Stimulated activated CD4-positive, alpha-beta T cell treated with anti-CD3 and anti-CD28 coated beads, Interleukin-2, amount 100 ng/mL, for 4 hours (primary cell): ENCODE measurements at places on chromosomes 6 and 20.

GRCh38 chr6:47103931-47104330, 61.8 kb upstream of the ADGRF1 start:
- DNase-seq: no peak

DNA sequence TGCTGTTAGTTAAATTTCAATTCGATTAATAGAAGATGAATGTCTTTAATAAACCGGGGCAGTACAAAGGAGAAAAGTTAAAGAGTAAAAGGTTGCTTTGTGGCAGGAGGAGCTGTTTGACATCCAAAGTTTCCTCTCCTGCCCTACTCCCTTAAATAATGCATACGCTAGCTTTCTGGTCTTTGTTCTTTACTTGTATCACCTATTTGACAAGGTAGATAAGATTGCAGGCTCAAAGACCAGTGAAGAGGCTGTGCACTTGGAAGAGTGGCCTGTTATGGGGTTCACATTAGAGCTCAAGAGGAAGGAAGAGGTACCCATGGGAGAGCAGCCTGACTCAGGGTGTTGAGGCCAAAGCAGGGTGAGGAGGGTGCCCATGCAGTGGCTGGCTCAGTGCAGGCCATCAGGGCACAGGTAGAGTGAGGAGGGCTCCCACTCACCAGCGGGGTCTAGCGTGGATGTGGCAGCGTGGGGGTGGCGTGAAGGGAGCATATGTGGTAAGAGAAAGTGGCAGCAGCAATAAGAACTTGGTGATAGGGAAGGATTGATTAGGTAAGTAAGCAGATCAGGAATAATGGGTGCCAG, 29.3 kb upstream of the KLHL31 start:
- no peak for DNase-seq

GRCh38 chr20:37244572-37244957, 17.0 kb downstream of the GHRH start:
- no peak for DNase-seq

GRCh38 chr6:7261032-7261841, 51.8 kb downstream of the SSR1 start:
- DNase-seq: peak; percentile 10

- no peak for DNase-seq
Observed at GRCh38 chr6:13384506-13384905, 56.2 kb upstream of the TBC1D7 start.

DNA sequence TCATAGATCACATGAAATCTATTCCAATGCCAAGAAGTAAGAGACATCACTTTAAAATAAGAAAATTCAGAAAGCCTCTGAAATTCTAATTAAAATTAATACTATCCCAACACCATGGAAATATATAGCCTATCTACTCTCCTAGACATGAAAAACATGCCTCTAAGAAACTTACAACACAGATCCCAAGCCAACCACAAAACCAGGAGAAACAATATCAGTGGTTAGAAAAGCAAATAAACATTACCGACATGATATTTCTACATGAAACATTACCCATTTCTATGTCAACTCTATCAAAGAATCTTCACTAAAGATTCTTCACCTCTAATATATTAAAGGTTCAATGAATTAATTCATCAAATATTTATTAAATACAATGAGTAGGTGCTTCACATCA, 4.8 kb downstream of the EPB41L2 start:
- DNase-seq: no peak

GRCh38 chr6:149843051-149843633, 21.0 kb downstream of the LRP11 start:
- DNase-seq: no peak

GRCh38 chr6:165800337-165800736, 137.3 kb upstream of the PDE10A start:
- no peak for DNase-seq

GRCh38 chr6:5082487-5083306, 2.4 kb upstream of the PPP1R3G start:
- DNase-seq: no peak

DNA sequence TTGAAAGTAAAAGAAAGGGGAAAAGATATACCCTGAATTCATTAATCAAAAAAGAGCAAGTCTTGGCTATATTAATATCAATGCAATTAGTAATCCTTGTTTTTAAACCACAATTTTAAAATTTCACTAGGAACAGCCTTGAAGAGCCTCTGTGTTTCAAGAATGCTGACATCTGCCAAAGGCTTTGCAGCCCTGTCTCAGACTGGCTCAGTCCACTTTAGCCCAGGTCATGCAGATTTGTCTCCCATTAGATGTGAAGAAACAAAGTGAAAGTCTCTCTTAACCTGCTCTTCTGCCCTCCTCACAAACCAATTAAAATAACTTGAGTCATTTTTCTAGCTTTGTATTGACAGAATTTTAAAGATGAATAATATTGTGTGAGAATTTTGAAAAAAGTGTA, 102.7 kb upstream of the CARMIL1 start:
- DNase-seq: no peak

DNA sequence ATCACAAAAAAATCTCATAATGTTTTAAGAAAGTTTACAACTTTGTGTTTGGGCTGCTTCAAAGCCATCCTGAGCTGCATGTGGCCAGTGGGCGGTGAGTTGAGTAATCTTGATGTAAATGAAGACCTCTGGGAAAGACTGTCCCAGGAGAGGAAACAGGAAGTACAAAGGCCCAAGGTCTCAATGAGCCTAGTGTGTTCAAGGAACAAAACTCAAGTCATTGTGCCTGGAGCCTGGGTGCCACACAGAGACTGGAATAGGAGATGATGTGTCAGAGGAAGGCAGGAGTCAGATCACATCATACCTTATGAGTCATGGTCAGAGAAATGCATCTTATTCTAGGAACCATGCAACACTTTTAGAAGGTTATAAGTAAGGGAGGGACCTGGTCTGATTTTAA, 51.5 kb downstream of the COL19A1 start:
- DNase-seq: peak; percentile 2

- DNase-seq: no peak
Observed at GRCh38 chr6:137493218-137494038, 766 bp downstream of the OLIG3 start.

DNA sequence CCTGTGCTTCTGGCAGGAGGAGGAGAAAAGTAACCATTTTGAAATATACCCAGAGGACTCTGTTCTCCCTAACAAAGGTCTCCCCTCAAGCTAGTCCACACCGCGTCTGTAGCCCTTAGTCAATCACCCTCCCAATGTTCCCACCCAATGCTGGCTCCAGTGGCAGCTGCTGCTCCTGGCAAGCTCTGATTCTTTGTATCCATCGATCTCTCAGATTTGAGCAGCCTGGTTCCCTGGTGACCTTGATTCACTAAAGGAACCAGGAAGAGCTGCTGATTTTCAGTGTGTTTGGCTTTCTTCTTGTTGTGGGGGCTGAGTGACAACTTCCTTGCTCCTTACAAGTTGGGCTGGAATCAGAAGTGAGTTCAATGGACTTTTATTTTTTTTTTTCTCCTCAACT, 68.5 kb downstream of the FOXC1 start:
- DNase-seq: no peak

DNA sequence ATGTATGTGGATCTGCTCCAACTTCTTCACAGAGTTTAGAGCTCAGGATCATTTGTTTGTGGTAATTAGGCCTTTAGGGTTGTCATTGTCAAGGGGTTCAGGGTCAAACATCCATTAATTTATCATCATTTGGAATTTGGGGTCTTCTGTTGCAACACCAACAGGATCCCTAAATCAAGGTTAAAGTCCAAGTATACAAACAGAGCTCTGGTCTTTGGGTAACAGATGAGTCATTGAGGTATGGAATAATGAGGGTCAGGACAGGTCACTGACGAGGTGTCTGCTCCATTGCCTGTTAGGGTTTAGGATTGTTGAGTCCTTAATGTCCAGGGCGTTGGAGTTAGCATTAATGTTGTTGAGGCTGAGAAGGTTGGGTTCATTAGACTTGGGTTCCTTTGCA, 47.6 kb downstream of the PRND start:
- no peak for DNase-seq

DNA sequence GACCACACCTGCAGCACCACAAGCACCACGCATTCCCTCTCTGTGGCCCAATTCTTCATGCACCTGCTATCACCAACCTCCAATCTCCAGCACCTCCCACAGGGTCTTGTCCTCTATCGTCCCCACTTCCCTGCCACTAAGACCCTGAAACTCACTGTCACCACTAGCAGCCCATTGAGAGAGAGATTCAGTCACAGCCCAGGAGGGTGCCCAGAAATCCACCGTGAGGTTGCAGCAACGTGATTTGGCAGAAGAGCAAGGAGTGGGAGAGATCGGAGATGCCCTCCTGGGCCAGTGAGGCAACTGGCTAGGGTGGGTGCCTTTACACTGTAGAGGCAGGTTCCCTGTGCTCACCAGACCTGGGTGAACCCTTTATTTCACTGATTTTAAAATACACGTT, 90.1 kb downstream of the ANKRD60 start:
- DNase-seq: no peak

- no peak for DNase-seq
Observed at GRCh38 chr20:4949833-4950178, 51.5 kb downstream of the SLC23A2 start.

- DNase-seq: no peak
Observed at GRCh38 chr6:52820198-52820597, 16.6 kb upstream of the GSTA1 start.

DNA sequence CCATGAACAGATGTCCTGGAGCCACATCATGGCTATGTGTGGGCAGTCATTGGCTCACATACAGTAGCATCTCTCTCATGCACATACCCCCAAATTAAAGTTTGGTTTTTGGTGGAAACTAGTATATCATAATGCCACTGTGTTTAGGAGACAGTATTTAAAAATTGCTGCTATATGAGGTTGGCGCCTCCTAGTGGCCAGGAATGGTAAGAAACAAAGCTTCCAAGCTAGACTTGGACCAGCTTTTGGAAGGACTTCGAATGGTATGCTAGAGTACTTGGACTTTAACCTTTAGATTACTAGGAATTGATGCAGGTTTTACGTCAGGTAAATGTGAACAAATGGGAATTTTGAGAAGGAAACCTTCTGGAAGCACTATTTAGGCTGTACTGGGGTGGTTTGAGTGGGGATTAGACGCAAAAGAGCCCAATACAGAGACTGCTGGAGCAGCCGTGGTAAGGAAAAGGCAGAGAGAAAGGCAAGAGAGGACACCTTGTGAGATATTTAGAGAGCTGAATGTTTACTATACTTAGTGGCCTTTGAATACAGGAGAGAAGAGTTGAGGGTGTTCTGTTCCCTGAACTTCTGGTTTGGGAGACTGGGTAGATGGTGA, 23.8 kb downstream of the PRSS35 start:
- peak; percentile 10 for DNase-seq

- no peak for DNase-seq
Observed at GRCh38 chr6:30328397-30328796, 1.7 kb downstream of the TRIM39 start.

- no peak for DNase-seq
Observed at GRCh38 chr6:79467716-79468115, 69.5 kb downstream of the LCA5 start.

- no peak for DNase-seq
Observed at GRCh38 chr20:52572687-52573086, 381.1 kb upstream of the ZFP64 start.

- no peak for DNase-seq
Observed at GRCh38 chr6:38933426-38933825, 115.2 kb upstream of the GLP1R start.

GRCh38 chr20:9301129-9302090, 213.0 kb upstream of the LAMP5 start:
- DNase-seq: no peak
